NCI-H446 treated with DMSO at 0.1 percent for 48 hours (cell line): ENCODE measurements at places on chromosomes 2 and 18.

GRCh38 chr2:207479198-207479785 is 50.5 kb upstream of the CREB1 start:
- DNase-seq = no peak

GRCh38 chr2:166494140-166494624 is at the start of gene SCN7A:
Gene SCN7A (minus strand): TSS chr2:166494249. CDS start chr2:166477696, 16,553 bp downstream.
- no peak for DNase-seq

DNA sequence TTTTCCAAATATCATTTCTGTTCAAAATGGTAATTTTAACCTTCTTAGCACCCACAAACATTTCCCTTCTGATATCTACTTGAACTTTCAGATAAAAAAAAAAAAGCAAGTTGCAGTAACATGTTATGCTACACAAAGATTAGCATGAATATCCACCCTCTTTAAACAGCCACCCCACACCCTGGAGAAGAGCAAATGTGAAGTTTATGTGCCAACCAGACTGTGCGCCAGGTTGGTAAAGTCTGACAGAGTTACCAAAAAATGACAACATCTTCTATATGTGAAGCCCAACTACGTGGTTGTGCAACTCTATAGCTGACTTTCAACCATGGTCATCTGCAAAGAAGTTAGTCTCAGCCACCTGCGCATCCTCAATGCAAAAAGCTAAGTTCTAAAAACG is 62.6 kb downstream of the BCL11A start:
- DNase-seq = no peak

GRCh38 chr2:78147466-78147865 is 625.3 kb upstream of the LRRTM4 start:
- DNase-seq = no peak

DNA sequence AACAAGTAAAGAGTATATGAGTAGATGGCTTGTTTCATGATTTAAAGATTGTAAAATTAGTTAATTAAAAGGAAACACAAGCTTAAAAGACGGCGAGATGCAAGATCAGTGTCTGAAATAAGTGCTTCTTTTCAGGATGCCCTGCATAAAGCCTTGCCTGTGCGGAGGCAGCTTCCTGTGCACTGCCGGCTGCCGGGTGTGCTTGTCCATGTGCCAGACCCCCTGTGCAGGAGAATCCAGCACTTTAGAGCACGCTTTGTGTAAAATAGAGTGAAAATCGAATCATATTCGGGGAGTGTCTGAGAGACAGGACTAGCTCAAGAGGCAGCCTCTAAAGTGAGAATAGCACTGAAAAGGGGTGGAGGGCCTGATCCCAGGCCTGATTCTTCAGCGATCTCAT is 154.7 kb downstream of the CHST9 start:
- DNase-seq = no peak

GRCh38 chr18:11496526-11497172 is 112.7 kb upstream of the SLC35G4 start:
- no peak for DNase-seq
